NCI-H526 treated with DMSO at 0.1 percent for 48 hours (cell line): ENCODE measurements at places on chromosomes 4 and X.

GRCh38 chr4:174275101-174275500 is 8.4 kb downstream of the FBXO8 start:
- no peak for DNase-seq

DNA sequence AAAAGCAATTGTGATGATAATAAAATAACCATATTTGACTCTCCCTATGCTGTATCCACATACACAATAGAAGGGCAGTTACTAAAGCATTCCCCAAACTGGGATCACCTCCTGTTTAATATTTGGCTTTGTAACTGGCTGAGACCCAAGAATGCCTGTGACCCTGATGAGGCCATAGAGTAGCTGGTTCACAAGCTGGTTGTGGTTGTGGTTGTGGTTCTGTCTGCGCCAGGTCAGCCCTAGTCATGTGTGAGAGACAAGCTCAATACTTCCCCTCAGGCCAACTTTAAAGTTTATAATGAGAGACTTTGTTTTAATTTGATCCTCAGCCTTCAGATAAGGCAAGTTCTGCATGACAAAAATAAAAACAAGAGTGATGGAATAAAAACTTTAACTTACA is 209.9 kb downstream of the PARM1 start:
- DNase-seq, result no peak

- DNase-seq, result no peak
Observed at GRCh38 chr4:171676555-171677215, 136.5 kb upstream of the GALNTL6 start.

DNA sequence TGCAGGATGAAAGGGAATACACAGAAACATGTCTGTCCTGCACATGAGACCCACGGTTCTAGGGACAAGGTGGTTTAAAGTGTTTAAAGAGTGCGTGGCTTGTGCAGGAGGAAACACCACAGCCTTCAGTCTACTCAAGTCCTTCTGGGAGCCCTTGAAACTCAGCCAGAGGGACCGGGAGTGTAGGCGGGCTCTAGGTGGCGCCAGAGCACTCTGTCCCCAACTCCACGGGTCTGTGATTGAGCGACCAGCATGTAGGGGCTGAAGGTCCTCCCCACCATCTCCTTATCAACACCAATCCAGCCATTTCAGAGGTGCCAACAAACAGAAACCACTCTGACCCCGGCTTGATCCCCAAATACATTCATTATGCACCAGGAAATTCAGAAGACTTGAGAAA is 82.0 kb upstream of the CLDN34 start:
- peak; percentile 58 for DNase-seq
